ENCODE measurements at places on chromosomes 2 and 18.

GRCh38 chr18:49127471-49128190 is 176.9 kb upstream of the SMAD7 start:
- no peak for DNase-seq

DNA sequence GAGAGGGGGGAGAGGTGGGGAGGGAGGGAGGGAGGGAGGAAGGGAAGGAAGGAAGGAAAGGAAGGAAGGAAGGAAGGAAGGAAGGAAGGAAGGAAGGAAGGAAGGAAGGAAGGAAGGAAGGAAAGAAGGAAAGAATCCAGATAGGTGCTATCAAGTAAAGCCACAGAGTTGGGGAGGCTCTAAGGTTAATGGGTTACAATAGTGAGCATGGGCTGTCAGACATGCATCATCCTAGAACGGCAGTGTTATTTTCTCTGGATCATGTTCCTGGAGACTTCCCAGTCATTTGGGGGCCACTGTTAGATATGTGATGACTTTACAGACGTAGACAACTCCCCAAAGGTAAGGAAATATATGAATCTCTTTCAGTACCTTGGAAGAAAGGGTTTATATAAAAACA is 31.1 kb downstream of the CDK15 start:
- no peak for DNase-seq

DNA sequence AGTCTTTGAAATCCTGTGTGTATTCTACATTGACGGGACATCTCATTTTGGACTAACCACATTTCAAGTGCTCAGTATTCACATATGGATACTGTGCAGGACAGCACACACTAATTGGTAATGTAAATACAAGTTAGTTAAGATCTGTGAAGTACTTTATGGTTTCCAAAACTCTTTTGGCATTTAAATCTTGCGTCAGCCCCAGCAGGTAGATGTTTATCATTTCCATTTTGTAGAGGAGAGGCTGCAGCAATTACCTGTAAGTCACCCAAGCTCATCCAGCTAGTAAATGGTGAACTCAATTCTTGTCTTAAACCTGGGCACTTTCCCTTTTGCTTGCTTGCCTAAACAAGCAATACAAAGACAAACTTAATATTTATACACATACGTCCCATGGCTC is 1.6 kb upstream of the NAGK start:
- DNase-seq: no peak

- no peak for DNase-seq
Measured at GRCh38 chr2:66439812-66440542, 5.1 kb downstream of the MEIS1 start.

DNA sequence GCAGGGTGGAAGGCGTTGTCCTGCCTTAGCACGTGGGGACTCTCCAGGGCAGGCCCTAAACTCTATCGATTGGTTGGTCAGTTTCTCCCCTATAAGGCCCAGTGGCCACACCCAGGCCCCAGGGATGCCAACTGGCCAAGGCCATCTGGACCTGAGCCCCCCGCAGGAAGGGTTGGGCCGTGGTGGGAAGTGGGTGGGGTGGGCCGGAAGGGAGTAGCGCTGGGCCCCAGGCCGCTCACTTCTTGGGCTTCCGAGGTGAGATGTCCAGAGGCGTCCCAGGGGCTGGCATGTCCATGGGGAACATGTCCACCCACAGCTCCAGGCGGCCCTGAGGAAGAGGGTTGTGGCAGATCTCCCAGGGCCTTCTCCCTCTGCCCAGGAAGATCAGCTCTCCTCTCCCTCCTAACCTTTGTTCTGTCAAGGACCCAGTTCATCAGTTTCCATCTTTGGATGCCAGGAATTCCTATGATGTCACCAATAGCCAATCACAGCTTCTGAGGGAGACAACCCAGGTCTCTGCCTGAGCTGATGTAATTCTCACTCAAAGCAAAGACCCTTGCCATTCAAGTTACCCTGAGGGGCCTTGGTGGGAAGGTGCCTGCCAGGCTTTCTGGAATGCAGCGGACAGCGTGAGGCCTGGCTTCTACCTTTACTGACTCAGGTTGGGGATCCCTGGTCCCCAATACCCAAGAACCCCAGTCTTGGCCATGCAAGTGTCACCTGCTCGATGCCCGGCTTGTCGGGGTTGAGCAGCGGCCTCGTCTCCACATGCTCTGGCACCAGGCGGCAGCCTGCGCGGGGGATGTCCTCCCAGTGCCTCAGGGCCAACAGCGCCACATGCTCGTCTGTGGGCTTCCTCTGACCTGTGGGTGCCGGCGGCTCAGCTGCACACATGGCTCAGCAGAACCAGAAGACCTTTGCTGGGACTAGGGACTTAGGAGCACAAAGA is 14.4 kb downstream of the OTOF start:
- DNase-seq: no peak

- DNase-seq: no peak
Measured at GRCh38 chr2:88733155-88733902, 41.9 kb downstream of the RPIA start.

DNA sequence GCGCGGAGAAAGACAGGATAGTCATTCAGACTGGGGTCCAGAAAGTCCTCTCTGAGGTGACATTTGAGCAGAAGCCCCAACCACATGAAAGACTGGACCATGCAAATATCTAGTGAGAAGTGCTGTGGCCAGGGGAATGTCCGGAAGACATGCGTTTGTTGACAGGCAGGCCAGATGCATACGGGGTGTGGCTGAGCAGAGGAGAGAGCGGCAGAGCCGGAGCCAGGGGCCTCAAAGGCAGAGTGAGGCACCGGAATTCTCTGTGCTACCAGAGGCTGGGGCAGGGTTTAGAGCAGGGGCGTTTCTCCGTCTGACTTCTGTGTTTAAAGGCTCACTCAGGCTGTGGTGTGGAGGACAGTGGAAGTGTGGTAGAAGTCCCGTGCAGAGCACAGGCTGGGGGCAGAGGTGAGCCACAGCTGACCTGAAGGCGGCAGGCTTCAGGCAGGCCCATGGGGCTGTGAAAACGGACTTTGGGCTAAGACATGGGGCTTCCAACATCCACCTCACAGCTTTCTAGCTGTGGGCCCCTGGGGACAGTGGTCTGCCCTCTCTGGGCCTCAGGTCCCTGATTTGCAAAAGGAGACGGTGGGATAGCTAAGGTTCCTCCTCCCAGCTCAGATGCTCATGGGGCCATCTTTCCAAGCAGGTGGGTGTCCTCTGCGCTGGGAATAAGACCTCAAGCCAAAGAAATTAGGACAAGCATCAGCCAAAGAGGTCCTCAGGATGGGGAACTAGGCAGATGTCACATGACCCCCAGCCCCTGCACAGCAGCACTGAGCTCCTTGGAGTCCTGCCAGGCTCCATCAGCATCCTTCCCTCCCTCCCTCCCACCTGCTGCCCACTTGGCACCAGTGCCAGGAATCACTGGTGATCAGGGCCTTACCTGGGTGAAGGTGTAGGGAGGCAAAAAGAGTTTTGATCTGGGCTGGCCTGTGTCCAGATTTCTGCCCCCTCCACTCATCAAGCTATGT is 11.2 kb downstream of the RUFY4 start:
- no peak for DNase-seq

DNA sequence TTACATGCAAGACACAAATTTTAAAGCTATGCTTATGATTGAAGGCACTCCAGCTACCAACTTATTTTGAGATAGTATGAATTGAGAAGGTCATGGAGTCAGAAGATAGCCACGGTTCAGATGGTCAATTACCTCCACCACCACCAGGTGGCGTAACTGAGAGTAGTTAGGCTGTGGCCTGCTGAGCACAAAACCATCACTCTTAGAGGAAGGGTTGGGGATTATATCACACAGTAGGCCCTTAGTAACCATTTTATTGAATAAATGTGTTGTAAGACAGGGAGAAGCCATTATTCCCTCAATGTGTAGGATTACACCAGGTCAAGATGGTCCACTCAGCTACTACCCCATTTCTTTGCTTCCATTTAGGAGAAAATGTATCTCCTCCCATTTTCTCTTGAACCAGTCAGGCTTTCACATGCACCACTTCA is 18.8 kb downstream of the KLHL41 start:
- DNase-seq: peak; percentile 48

- DNase-seq: no peak
Measured at GRCh38 chr2:188422726-188423125, 131.1 kb downstream of the GULP1 start.

DNA sequence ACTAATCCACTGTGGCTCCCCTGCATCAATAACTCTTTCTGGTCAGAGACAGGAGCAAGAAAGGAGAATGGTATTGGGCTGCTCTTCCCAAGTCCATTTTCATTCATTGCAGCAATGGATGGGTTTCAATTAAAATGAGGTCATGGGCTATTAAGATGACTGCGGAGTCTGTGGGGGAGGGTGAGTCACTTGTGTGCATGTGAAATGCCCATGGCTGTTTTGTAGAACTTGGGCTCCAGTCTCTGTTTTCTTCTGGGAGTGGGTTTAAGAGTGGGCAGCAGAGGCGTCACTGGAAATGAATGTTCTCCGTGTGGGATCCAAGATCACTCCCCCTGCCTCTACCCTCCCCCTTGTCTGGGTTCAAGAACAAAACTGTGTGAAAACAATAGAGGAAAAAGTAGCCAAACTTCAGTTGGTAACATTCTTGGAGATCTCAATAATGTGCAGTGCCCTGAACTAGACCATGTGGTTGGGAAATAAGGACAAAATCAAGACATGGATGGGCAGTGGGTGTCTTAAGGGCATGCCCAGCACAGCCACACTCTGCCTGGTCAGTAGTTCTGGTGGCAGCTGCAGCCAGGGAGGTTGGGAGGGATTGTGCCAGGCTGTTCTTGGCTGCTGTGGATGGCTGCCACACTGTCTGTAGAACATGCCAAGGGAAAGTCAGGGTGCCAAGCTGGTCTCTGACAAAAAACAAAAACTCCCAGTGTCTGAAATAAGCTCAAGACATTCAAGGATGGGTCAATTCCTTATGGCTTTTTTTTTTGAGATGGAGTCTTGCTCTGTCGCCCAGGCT is 68.2 kb upstream of the CXCR4 start:
- no peak for DNase-seq

DNA sequence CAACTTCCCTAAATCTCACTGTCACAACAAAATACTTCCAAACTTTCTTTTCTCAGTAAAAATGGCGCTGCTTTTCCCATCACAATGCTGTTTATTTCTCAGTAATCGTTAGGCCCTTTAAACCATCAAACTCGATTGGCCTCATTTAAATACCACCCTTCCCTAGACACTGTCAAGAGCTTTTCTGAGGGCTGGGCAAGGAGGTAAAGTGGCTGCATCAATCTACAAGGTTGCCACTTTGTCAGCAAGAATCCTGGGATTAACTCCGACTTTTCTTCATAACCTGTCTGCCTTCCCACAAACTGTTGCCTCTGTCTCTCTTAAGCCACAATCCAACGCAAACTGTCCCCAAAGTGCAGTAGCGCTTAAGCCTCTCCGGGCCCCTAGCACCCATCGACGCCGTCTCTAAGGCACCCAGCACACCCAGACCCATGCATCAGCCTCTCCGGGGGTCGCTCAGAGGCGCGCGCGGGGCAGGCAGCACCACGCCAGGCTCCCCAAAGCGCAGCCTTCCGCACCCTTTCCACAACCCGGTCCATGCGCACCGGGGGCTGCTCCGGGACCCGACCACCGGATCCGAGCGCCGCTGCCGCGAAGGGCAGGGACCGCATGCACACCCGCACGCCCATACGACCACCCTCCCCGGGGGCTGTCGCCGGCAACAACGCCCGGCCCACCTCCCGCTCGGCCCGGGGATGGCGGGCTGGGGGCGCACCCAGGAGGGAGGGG is 683 bp downstream of the MBOAT2 start:
- no peak for DNase-seq

GRCh38 chr2:177234267-177234666 is 21.7 kb downstream of the HNRNPA3 start:
- DNase-seq: no peak

DNA sequence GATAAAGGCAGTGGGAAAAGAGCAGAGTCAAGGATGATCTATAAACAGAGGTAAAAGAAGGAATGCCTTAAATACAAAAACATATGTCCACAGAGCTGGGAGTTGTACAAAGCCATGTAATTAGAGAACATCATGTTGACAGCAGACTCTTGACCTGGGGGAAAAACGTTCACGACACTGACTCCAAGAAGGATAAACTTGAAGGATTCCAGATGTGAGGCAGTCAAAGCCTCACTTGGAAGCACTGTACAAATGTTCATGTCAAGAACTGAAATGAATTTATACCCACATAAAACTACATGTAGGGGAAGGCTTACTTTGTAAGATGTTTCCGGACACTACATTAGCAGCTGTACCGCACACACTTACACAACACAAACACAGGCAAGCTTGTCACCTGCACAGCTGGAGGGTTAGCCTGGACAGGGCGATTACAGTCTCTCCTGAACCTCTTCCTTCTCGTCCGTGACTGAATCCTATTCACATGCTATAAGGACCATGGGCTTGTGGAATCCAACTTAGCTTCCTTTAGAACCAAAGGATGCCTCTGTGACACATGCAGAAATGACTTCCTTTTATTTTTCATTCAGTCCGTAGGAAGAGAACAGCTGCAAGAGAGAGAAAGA is 88.6 kb downstream of the SH3YL1 start:
- DNase-seq: no peak

DNA sequence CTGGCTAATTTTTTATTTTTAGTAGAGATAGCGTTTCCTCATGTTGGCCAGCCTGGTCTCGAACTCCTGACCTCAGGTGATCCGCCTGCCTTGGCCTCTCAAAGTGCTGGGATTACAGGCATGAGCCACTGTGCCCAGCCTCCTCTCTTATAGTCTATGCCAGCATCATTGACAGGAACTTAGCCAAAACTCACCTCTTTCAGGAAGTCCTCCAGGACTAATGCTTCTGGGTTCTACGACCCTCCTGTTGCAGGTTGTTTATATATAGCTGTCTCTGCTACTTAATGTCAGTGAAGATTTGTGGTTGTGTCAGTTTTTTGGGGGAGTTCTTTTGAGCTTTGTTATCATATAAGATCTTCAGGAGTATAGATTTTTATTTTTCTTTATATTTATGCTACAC is 112.1 kb upstream of the CDC42EP3 start:
- no peak for DNase-seq

- DNase-seq: no peak
Measured at GRCh38 chr2:159140070-159140769, 146.3 kb downstream of the WDSUB1 start.

DNA sequence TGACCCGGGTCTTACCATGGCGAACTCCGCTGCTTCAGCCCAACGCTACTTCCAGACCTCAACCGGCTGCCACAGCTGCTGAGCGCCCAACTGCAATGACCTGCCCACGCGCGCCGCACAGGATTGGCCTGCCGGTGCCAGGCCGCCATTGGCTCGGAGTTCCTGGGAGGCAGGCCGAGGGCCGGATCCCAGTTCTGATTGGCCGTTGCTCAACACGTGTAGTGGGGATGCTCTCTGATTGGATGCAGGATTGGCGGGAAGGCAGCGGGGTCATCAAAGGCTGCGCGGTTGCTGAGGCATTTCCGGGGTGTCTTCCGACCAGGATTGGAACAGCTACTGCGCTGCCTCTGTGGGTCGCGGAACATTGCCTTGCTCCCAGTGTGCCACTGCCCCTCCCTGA is at the start of gene TUBA3E:
TUBA3E (minus strand) TSS at position 97 of the 400 bp plus-strand sequence; CDS start at position 18, 79 bp downstream.
- no peak for DNase-seq

GRCh38 chr18:27008575-27008974 is 143.1 kb upstream of the AQP4 start:
- no peak for DNase-seq

- DNase-seq: no peak
Measured at GRCh38 chr2:26702025-26702424, 9.5 kb downstream of the KCNK3 start.

Data from stimulated activated CD8-positive, alpha-beta memory T cell treated with anti-CD3 and anti-CD28 coated beads, Interleukin-15, amount 100 ng/mL, for 4 hours (primary cell).